ENCODE measurements at places on chromosomes 12 and 14.
A peak's percentile ranks its signal among the peaks of the same experiment; 100 is the strongest.

DNA sequence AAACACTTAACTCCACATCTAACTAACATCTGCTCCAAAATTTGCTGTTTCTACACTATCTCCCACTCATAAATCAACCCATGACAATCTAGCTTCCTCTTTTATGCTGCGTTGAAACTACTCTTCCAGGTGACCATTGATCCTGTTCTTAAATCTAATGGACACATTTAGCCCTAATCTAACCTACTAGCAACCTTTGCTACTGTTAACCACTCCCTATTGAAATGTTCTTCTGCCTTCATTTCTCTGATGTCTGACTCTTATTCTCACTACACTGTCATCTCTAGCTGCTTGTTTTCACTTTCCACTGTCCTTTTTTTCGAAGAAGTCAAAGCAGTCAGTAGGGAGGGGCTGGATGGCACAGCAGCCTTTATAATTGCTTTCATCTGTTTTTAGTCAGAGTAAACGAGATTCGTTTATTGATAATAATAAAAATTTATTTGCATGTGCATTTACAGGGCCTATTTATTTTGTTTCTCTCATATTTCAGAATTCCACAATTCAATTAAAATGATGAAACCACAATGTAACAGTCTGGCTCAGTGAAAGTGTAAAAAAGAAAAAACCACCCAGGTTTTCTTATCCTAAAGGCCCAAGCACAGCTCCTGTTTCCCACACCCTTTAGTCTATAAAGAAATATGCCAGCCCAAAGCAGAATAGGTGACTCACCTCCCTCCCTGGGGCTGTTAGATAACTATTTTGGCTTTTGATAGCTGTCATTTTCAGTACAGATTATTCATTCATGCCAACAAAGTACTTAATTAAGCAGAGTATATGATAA is 44.9 kb downstream of the ATP2B1 start:
- no peak for DNase-seq

DNA sequence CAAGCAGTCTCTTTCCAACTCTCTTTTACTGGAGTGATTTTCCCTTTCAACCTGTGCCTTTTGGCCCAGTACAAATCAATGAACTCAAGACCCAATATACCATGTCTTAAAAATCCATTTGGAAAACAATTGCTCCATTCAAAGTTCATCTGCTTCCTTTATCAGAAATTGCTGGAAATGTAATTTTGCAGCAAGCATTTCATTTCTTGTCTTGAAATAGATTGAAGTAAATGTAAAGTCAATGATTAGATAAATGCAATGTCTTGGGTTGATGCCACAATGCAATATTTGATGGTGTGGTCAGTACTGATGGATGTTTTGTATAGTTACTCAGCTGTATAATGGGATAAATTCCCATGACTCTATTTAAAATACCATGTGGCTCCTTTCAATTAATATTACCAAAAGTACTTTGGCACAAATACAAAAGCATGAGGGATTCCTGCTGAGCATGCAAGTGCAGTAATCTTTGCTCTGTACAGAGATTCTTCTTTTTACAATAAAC is 707.7 kb upstream of the NOVA1 start:
- DNase-seq, result no peak

GRCh38 chr14:88323523-88324199 is 592 bp upstream of the KCNK10 start:
- no peak for DNase-seq

DNA sequence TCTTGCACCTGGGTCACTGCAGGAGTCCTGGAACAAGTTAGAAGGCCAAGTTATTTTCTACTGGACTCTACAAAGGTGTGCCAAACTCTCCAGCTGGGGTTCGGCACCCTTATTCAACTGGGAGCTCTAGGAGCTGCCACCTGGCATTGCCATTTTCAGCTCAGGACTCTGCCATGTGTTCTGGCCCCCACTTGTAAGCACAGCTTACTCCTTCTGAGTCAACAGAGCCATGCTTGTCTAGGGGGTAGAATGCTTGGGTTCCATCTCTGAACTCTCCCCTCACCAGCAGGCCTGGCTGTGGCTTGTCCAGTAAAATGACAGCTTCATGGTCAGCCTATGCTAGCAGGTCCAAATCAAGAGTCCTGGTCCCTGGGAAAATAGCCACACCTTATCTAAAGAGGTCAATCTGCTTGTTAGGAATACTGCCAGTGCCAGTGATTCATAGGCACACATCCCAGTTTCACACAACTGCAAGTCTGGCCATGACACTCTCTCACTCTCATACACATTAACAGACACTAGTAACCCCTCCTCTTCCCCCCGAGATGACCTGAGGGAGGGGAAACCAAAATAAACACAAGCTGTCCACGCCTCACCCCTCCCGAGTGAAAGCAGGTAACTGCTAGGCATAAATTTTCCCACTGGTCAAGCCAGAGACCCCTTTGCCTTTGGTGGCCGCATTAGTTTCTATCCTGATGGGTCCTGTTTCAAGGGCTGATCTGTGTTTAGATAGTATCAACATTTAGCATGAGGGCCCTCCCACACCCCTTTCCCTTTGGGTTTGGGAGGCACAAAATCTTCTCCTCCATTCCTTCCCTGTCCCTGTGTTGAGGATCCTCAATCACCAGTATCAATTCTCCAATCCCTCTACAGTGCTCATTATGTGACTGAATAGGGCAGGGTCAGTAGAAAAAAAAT is 182.3 kb upstream of the GZMB start:
- no peak for DNase-seq

GRCh38 chr12:72197790-72198189 is 74.4 kb upstream of the TRHDE start:
- no peak for DNase-seq

DNA sequence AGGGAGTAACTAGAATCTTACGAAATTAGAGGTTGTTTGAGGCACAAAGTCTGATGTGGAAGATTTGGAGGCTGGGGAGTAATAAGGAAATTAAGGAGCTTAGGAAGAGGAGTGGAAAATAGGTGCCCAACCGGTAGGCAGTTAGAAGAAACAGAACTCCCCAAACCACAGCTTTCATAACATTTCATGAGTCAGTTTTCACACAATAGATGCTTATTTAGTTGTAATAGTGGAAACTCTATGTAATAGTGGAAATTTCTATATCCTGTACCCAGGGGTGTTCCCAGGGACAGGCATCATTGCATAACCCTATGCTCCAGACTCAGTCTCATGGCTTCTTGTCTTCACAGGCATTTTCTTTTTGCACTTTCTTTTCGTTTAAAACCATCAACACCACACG is 8.3 kb downstream of the C3AR1 start:
- DNase-seq, result no peak

- no peak for DNase-seq
These were observed 53.1 kb downstream of the TAOK3 start for GRCh38 chr12:118319627-118320026.

DNA sequence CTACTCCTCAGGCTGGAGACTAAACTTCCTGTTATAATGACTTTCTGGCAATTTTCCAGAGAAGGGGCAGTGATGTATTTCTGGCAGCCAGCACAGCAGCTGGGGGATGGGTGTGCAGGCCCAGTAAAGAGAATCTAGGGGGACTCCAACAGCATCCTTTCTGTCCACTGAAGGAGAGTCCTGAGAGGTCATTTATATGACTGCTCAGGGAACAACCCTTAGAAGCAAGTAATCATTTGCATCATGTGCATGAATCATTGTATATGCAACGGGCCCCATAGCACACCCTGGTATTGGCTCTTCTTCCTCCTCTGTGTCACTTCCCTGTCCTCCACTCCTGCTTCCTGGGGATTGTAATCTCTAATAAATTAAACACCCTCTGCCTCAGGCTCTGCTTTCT is 493.8 kb downstream of the RPS29 start:
- DNase-seq, result no peak

DNA sequence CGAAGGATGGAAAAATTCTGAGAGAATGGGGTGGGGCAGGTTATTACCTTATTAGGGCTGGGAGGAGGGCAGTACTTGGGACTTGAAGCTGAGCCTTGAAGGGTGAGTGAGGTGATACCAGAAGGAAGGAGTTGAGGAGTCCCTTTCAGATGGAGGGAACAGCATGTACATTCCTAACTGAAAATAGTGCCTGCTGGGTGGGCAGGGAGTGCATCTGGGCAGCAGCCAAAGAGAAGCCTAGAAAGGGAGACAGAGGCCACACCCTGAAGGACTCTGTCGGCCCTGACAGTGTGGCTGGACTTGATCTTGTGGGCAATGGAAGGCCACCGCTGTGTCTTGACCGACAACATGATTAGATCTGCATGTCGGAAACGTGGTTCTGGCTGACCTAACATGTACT is 147.6 kb downstream of the NDUFA12 start:
- DNase-seq, result no peak

DNA sequence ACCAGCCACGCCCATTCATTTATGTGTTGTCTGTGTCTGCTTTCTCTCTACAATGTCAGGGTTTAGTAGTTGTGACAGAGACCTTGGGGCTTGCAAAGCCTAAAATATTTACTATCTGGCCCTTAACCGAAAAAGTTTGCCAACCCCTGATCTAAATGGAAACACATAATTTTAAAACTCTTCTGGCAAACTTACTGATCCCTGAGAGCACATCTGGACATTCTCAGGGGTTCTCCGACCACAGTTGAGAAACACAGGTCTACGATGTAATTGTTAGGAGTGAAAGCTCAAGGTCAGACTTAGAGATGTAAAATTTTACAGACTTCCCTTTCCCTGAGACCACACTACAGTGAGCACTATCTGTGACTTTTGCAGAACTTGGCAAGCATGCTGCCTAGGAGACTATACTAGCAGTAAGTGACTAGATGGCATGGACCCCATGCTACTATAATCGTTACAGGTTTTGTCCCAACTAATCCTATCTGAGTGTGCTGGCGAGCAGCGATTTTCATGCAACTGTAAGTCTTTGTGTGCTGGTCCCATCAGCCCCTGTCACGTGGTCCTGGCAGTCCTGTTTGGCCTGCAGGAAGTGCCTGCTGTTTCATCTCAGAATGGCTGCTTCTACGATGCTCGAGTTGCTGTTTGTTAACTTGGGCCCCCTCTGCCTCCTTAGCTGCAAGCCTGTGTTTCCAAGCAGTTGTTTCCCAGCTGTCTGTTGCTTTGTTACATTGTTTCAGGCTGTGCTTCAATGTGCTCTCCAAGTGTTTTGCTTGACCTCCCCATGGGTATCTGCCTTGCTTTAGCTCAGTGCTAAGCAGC is 21.6 kb downstream of the TMTC2 start:
- peak; percentile 79 for DNase-seq

- no peak for DNase-seq
These were observed 88.9 kb downstream of the ACSS3 start for GRCh38 chr12:81166790-81167189.

DNA sequence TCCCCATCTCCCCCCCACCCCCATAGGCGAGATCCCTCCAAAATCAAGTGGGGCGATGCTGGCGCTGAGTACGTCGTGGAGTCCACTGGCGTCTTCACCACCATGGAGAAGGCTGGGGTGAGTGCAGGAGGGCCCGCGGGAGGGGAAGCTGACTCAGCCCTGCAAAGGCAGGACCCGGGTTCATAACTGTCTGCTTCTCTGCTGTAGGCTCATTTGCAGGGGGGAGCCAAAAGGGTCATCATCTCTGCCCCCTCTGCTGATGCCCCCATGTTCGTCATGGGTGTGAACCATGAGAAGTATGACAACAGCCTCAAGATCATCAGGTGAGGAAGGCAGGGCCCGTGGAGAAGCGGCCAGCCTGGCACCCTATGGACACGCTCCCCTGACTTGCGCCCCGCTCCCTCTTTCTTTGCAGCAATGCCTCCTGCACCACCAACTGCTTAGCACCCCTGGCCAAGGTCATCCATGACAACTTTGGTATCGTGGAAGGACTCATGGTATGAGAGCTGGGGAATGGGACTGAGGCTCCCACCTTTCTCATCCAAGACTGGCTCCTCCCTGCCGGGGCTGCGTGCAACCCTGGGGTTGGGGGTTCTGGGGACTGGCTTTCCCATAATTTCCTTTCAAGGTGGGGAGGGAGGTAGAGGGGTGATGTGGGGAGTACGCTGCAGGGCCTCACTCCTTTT is 2.7 kb downstream of the GAPDH start:
- DNase-seq, result no peak

DNA sequence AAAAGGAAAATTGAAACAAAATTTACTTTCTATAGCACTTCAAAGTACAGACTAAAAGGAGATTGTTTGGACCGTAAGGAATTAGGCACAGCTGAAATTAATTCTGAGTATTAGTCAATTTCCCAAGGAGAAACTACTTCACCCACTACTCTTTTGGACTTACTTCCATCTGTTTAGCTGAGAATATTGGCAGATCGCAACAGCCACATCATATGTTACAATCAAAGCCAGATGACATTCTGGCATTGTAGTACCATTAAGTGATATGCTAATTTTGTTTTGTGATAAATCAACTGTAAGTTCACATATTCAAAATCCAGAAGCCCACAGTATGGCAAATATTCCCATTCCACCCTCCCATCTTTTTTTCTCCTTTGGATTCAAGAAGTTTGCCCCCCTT is 47.1 kb upstream of the ANKS1B start:
- DNase-seq, result no peak

- no peak for DNase-seq
These were observed 289.2 kb downstream of the ADGRD1 start for GRCh38 chr12:131242741-131243496.

GRCh38 chr12:62401631-62402030 is 65.0 kb upstream of the MON2 start:
- no peak for DNase-seq

GRCh38 chr12:60152756-60153155 is 556.9 kb downstream of the SLC16A7 start:
- no peak for DNase-seq

GRCh38 chr12:5718073-5718472 is 227.0 kb downstream of the ANO2 start:
- DNase-seq, result no peak

DNA sequence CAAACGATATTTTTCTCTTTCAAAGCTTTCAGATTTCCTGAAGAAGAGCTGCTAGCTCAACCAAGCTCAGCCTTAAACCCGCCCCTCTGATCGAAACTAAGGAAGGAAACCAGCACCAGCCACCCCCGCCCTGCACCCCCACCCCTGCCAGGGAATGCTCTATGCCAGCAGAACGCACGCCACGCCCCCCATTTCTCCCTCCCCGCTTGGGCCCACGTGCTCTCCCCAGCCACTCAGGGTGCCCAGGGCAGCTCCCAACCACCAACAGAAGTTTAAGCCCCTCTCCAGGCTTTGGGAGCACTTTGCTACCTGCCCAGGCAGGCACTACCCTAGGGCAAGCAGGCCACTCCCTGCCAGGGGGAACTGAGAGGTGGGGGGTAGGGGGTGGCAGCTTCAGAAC is 18.8 kb upstream of the KRT78 start:
- DNase-seq, result peak; percentile 37

DNA sequence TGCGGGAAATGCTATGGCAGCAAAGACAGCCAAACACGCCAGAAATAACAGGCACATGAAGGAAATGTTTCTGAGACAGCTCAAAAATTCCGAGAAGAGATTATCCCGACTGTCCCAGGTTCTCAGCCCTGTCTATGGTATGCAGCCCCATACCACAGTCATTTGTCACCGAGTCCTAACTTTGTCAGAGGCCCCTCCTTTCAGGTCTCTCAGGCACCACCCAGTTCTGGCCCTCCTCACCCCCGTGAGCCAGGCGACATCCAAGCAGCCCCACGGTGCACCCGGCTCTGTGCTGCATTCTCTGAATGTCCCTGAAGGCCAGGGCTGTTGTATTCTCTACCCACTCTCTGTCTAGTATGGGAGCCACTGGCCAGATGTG is 24.0 kb downstream of the SSH1 start:
- DNase-seq, result no peak
